ENCODE measurements at places on chromosomes 2 and 18.
A peak's percentile ranks its signal among the peaks of the same experiment; 100 is the strongest.

- DNase-seq, result no peak
Observed at GRCh38 chr18:74682141-74682990, 84.7 kb downstream of the ZNF407 start.

DNA sequence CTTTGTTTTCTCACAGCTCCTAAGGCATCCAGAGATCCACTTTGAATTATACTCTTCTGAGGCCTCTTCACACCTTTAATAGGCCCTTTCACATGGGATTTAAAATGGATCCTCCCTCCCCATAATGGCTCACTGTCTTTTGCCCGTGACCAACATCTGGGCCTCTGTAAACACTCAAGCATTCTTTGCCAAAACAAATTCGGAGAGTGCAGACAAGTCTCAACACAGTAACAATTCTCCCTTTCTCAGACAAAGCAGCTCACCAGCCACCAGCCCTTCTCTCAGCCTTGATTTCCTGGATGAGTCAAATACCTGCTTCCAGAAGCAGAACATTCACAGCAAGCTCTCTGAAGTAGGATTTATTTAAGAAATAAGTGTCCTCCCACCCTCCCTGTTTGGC is 14.0 kb upstream of the IMP4 start:
- DNase-seq, result no peak

GRCh38 chr2:51350100-51350499 is 318.2 kb upstream of the NRXN1 start:
- no peak for DNase-seq

GRCh38 chr2:133085646-133086045 is 415.6 kb upstream of the LYPD1 start:
- DNase-seq, result no peak

DNA sequence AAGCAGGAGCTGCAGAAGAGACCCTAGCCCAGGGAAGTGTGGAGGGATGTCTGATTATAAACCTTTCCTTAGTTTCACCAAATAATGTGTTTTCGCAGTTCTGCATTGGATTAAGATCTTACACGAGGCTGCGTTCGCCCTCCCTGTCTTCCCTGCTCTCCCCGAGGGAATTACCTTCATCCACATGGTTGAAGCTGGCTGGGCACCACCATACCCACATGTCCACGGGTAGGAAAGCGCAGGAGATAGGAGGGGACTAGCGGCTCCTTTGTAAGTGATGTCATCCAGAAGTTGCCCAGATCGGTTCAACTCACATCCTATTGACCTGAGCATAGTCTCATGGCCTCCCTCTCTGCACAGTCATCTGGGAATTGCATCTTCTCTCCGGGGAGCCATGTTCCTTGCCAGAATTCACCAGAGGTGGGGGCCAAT is 1.1 kb downstream of the TTL start:
- no peak for DNase-seq

DNA sequence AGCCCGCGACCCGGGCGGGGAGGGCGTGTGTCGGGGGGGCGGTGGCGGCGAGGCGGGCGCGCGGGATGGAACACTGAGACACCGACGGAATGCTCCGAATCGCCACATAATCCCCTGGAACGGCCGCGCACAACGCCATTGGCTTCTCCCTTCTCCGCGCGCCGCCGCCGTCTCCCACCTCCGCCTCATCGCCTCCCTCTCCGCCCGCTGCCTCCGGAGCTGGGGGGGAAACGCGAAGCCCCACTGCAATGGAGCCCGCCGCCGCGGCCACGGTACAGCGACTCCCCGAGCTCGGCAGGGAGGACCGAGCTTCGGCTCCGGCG is at the start of gene PHLPP1:
Gene PHLPP1 (plus strand): TSS at position 106 of the 323 bp plus-strand sequence. CDS start 143 bp downstream, at position 249.
- DNase-seq, result no peak

DNA sequence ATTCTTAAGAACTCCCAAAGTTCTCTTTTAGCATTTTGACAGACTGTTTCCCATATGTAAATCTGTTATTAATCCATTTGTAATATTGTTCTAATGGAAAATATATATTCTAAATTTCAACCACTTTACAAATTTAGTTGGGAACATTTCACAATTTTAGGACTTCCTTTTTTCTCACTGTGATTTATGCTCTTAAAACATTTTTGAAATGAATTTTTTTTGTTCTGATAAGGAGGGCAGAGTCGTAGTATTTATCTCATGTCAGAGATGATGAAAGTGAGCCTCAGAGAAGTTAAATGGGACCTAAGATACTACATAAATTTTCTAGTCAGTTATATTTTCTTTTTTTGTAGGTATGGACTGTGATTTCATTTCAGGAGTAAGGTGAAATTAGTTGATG is 26.6 kb downstream of the RASGRP3 start:
- no peak for DNase-seq

DNA sequence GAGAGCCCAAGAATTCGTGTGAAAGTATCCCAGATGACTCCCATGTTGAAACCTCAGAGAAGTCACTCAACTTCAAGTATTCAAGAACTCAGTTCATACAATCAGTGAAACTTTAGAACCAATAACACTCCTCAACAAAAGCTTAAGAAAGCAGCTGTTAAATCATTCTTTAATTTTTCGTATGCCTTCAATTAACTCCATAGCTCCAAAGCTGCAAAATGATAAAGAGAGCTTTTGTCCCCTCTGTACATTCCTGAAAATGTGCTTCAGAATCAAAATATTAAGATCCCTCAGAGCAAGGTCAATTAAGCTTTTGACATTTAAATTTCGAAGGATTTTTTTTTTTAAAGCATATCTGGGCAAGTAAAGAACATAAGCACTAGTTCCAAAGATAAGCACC is 4.7 kb downstream of the COBLL1 start:
- no peak for DNase-seq

DNA sequence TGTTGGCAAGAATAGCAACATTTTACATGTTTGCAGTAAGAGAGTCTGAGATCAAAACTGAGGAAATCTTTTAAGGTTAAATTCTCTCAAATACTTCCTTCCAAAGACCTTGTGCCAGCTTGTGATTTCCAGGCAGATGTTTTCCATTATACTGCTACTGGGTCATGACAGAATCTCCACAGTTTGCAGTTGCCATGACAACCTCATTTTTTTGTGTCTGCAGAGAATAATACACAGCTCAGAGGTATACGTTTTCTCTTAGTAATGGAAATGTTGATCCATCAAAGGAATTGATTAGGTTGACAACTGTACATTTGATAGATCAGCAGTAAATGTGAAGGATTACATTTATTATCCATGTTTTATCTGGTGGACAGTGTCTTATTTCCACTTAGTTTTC is 29.1 kb upstream of the CSRNP3 start:
- no peak for DNase-seq

DNA sequence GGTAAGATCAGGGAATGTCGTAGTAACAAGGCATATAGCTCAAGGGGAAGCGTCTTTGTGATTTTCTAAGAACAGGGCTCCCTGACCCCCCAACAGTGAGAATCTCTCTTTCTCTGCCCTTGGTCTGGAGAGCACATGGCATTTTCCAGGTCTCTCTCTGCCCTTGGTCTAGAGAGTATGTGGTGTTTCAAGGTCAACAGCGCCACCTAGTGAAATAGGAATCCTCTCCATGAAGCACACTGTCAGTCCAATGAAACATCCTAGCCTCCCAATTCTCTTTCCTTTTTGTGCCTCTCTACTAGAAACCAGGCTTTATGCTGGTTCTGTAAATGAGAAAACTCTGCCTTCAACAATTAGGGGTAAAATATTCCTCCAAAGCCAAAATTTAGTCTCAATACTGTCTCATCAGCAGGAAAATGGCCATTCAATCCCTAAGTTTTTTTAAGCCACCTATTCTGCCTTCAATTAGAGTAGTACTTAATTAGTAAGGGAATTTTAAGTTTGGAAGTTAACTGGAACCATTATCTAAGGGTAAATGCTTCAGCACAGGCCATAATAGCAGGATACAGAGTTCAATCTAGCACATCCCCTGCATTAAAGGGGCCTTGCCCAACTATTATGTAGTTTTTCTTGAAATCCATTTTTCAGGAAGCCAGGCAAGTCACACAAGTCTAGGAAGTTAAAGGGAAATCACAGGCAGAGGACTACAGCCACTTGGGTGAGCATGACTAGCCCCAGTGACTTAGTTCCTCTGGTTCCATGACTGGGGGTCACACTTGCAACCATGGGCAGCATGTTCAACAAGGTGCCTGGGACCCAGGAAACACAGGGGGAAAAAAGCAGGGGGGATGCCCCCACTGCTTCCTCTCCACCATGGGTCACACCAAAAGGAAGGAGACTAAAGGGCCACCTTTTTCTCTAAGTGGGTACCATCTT is 12.4 kb downstream of the DYM start:
- DNase-seq, result peak; percentile 91

DNA sequence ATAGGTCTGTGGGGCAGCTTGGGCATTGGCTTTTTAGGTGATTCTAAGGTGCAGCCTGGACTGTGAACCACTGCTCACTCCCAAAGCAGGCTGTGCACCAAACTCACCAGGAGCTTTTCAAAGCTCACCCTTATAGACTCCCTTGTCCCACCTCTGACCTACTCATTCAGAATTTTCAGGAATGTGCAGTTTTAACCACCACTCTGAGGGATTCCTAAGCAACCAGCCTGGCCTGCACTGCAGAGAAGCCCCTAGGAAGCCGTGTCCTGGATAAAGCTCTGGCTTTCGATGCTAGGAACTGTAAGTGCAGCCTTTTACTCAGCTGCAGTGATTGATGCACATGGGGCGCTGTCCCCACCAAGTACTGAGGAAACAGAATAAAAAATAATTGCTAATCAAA is 33.0 kb downstream of the MRO start:
- DNase-seq, result no peak

DNA sequence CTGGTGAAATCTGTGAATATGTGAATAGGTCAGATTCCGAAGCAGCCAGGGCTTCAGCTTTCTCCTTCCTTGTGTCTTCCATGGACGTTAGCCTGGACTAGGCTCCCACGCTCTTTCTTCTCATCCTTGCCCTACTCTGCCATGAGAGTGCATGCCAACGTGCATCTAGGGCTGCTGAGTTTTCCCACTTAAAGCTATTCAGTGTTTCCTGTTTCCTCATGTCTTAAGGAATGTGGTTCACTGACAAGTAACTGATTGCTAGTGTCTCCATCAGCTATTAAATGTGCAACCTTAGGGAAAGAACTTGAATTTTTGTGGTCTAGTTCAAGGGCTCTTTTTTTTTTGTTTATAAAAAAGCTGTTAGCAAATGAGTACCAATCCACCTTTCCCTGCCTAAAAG is 642.3 kb upstream of the LINC00305 start:
- DNase-seq, result no peak
